ENCODE measurements at places on chromosomes 7 and 10. TPM values are rescaled to one million over a fixed set of nuclear protein-coding genes. Genes with fewer than 3 reads are reported as not detected.

GRCh38 chr10:47056247-47056510, 145.0 kb downstream of the PTPN20 start:
- H3K27me3 ChIP-seq: peaks cover 11% of the 10 kb centered on the region
- H3K27ac ChIP-seq: no peak overlapping the region
- no peak overlapping the region for H3K4me3 ChIP-seq
- DNase-seq: no peak

- no peak overlapping the region for H3K4me3 ChIP-seq
- H3K36me3 ChIP-seq: no peaks in the 10 kb centered on the region
- no peaks in the 10 kb centered on the region for H3K27me3 ChIP-seq
- H3K27ac ChIP-seq: no peak overlapping the region
- no peak for DNase-seq
Observed at GRCh38 chr7:21526448-21526847, 16.4 kb upstream of the DNAH11 start.

- no peaks in the 10 kb centered on the region for H3K36me3 ChIP-seq
- H3K4me1 ChIP-seq: peaks cover 4% of the 10 kb centered on the region
- no peak overlapping the region for H3K4me3 ChIP-seq
- peak; percentile 28 for DNase-seq
- H3K27ac ChIP-seq: no peak overlapping the region
Observed at GRCh38 chr10:72044417-72045041, 43.8 kb downstream of the SPOCK2 start.

Gene GHRHR
- total RNA-seq: not detected

GRCh38 chr7:18354108-18355085, 141.2 kb upstream of the HDAC9 start:
- no peak overlapping the region for H3K27ac ChIP-seq
- H3K36me3 ChIP-seq: no peaks in the 10 kb centered on the region
- no peaks in the 10 kb centered on the region for H3K27me3 ChIP-seq
- H3K4me1 ChIP-seq: peaks cover 9% of the 10 kb centered on the region

- H3K27me3 ChIP-seq: no peaks in the 10 kb centered on the region
- no peaks in the 10 kb centered on the region for H3K4me1 ChIP-seq
- no peaks in the 10 kb centered on the region for H3K36me3 ChIP-seq
Observed at GRCh38 chr10:61852261-61852660, 49.2 kb upstream of the ARID5B start.

Gene DPYSL4
- 7.2 TPM for total RNA-seq

Gene SPDYE9
- total RNA-seq: not detected

Gene AKR1C8
- total RNA-seq: not detected

- DNase-seq: no peak
- no peaks in the 10 kb centered on the region for H3K27me3 ChIP-seq
- no peaks in the 10 kb centered on the region for H3K4me1 ChIP-seq
- no peak overlapping the region for H3K4me3 ChIP-seq
Observed at GRCh38 chr7:139714163-139714901, 63.5 kb downstream of the HIPK2 start.

Gene NME8
- total RNA-seq: not detected

DNA sequence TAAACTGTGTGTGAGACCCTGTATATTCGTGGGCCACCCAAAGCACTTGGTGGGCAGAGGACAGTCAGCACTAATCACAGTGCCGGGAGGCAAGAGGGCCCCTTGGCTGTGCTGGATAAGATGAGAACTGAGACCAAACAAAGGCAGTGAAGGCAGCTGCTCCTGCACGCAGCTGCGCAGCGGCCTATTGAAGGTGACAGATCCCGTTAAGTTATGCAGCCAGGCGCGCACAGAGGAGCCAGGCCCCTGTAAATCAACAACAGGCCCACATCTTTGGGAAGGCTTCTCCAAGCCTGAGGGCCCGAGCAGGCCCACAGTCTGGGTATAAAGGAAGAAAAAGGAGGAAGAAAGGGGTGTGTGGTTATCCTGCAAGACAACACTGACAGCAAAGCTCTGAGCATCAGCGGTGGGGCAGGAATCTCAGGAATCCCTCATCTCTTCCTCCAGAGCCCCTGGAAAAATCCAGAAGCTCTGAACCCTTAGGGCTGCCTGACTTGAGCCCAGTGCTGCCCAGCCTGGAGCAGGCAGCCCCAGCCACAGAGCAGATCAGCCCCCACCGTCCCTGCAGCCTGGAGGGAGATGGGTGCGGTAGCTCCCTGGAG, 154.2 kb downstream of the ARHGAP12 start:
- H3K27me3 ChIP-seq: no peaks in the 10 kb centered on the region
- H3K4me1 ChIP-seq: peaks cover 11% of the 10 kb centered on the region
- H3K36me3 ChIP-seq: no peaks in the 10 kb centered on the region
- H3K4me3 ChIP-seq: no peak overlapping the region
- DNase-seq: peak; percentile 35

- H3K27me3 ChIP-seq: no peaks in the 10 kb centered on the region
- no peak for DNase-seq
- H3K4me3 ChIP-seq: no peak overlapping the region
- H3K27ac ChIP-seq: no peak overlapping the region
- no peaks in the 10 kb centered on the region for H3K4me1 ChIP-seq
Observed at GRCh38 chr10:3516234-3516922, 268.6 kb downstream of the KLF6 start.

GRCh38 chr7:152054367-152055230, 29.1 kb downstream of the GALNT11 start:
- H3K4me1 ChIP-seq: peaks cover 7% of the 10 kb centered on the region
- H3K27ac ChIP-seq: no peak overlapping the region
- no peaks in the 10 kb centered on the region for H3K27me3 ChIP-seq
- H3K4me3 ChIP-seq: no peak overlapping the region
- DNase-seq: peak; percentile 80

Gene NCAPG2
- 31.7 TPM for total RNA-seq

Gene HOXA1
- total RNA-seq: 0.83 TPM

GRCh38 chr10:5550621-5551530, 26.1 kb downstream of the CALML3 start:
- no peak overlapping the region for H3K27ac ChIP-seq
- H3K4me3 ChIP-seq: no peak overlapping the region
- peak; percentile 53 for DNase-seq
- no peaks in the 10 kb centered on the region for H3K27me3 ChIP-seq

DNA sequence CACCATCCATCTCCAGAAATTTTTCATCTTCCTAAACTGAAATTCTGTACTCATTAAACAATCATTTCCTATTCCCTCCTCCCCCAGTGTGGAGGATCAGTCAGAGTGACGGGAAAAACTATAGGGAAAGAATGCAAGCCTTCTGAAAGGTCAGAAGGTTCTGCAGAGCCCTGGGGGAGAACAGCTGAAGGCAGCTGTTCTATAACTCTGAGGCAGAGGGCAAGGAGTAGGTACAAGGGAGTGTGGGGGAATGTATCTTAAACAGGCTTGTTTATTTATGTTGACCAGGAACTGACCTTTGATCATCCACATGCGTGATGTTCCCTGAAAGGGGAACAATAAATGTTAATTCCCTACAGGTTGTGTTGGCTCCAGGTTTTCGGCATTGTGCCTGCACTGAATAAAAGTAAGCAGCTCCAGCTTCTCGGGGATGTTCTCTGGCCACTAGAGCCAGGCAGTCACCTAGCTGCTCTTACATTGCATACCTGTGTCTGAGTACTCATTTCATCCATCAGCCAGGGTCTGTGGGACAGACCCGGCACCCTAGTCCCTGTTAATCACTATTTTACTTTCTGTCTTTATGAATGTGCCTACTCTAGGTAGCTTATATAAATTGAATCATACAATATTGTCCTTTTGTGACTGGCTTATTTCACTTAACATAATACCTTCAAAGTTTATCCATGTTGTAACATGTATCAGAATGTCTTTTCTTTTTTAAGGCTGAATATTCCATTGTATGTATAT, 5.8 kb downstream of the IFIT1 start:
- no peak overlapping the region for H3K4me3 ChIP-seq
- H3K27ac ChIP-seq: peak overlapping the region; percentile 86
- DNase-seq: peak; percentile 60
- peaks cover 1% of the 10 kb centered on the region for H3K4me1 ChIP-seq
- H3K36me3 ChIP-seq: peaks cover 4% of the 10 kb centered on the region
- H3K27me3 ChIP-seq: no peaks in the 10 kb centered on the region

DNA sequence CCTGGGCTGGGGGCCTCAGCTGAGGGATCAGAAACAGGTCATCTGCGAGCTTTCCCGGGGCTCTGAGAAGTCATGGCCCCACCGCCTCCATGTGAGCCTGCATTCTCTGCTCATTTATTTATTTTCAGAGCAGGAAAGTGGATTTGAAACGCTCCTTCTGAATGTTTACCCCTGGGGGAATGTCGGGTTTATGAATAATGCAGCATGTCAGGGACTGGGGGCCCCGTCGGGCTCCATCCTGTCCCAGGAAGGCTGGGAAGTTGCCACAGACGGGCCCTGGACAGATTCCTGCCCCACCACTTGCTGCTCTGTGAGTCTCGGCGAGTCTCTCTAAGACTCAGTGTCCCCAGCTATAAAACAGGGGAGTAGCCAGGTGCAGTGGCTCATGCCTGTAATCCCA, 11.9 kb upstream of the GTF2IRD1 start:
- H3K4me3 ChIP-seq: no peak overlapping the region
- DNase-seq: peak; percentile 15
- no peaks in the 10 kb centered on the region for H3K27me3 ChIP-seq
- peak overlapping the region; percentile 72 for H3K27ac ChIP-seq

DNA sequence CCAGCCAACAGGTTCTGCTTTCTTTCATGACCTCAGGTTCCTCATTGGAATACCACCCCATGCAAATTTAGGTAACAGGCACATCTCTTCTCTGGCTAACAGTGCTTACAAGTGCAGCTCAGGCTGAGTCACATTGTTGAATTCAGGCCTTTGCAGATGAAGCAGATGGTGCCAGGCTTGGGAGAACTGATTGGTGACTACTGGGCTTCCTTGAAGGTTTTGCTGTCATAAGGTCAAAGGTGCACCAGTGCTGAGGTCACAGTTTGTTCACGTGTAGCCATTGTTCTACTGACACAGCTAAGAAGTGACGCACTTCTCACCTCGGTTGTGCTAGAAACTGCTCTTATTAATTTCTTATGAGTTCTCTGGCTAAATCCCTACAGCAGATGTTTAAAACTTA, 128.6 kb upstream of the BMPER start:
- no peak overlapping the region for H3K27ac ChIP-seq
- peaks cover 11% of the 10 kb centered on the region for H3K27me3 ChIP-seq
- H3K4me3 ChIP-seq: no peak overlapping the region
- H3K36me3 ChIP-seq: no peaks in the 10 kb centered on the region
- no peaks in the 10 kb centered on the region for H3K4me1 ChIP-seq
- peak; percentile 71 for DNase-seq

DNA sequence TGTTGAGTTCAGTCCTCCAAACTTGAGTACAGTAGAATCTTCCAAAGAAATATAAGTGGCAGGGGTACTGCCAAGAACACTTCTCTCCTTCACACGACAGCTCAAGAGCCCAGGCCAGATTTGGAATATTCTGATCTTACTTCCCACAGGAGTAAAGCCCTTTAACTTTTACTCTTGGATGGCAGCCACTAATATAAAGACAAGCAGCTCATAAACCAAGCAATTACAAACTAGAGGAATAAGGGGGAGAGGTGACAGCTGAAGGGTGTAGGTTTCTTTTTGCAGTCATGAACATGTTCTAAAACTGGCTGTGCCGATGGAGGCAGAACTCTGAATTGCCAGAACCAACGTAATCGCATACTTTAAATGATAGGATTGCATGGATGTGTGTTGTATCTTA, 74.8 kb downstream of the SVIL start:
- H3K36me3 ChIP-seq: peaks cover 8% of the 10 kb centered on the region
- peaks cover 10% of the 10 kb centered on the region for H3K4me1 ChIP-seq
- no peak overlapping the region for H3K27ac ChIP-seq
- no peak for DNase-seq

DNA sequence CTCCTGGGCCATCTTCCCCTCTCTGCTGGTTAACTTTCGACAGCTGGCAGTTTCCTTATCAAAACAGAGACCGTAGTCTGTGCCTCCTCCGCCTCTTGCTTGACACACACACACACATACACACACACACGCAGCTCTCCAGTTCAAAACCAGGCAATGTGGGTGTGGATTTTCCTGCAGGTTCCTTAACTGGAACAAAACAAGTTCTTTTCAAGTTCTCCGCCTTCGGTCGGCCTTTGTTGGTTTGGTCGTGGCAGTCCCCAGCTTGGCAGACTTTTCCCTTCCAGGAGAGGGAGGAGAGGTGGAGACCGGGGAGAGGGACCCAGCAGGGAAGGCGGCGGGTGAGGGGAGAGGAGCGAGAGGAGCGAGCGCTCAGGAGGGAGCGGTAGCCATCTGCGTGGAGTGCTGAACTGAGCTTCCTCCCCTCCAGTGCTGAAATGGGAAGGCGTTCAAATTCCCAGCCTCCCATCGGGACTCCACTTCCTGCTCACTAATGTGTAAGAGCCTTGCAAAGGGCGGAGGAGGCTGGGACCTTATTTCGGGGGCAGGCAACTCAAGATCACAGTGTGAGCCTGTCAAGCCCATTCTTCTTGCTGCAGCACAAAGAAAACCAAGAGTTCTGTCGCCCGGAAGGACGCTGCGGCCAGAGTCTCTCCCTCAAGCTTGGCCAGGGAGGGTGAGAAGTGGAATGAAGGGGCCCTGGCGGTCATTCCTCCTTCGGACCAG, 120.6 kb downstream of the PRPF18 start:
- H3K36me3 ChIP-seq: no peaks in the 10 kb centered on the region
- DNase-seq: peak; percentile 95
- peak overlapping the region; percentile 57 for H3K4me3 ChIP-seq
- peaks cover 22% of the 10 kb centered on the region for H3K4me1 ChIP-seq
- no peaks in the 10 kb centered on the region for H3K27me3 ChIP-seq
- peak overlapping the region; percentile 85 for H3K27ac ChIP-seq

DNA sequence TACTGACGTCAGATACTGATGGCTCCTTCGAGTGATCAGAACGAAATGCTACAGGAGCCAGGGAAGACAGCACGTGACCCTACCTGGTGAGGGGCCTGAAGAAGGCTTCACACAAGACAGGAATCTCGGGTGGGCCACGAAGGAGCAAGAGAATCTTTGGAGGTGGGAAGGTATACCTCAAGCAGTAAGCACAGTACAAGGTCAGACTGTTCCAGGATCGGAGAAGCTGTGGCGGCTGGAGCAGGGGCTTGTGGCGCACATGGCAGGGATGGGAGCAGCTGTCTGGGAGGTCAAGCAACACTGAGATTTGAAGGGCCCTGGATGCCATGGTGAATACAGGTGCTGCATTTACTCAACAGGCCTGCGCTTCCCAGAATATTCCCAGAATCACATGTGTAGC, 45.4 kb downstream of the C10orf143 start:
- H3K27me3 ChIP-seq: no peaks in the 10 kb centered on the region
- no peaks in the 10 kb centered on the region for H3K4me1 ChIP-seq
- no peak overlapping the region for H3K4me3 ChIP-seq

Gene NUB1
- 31.9 TPM for total RNA-seq

Gene HUS1
- 18.3 TPM for total RNA-seq

DNA sequence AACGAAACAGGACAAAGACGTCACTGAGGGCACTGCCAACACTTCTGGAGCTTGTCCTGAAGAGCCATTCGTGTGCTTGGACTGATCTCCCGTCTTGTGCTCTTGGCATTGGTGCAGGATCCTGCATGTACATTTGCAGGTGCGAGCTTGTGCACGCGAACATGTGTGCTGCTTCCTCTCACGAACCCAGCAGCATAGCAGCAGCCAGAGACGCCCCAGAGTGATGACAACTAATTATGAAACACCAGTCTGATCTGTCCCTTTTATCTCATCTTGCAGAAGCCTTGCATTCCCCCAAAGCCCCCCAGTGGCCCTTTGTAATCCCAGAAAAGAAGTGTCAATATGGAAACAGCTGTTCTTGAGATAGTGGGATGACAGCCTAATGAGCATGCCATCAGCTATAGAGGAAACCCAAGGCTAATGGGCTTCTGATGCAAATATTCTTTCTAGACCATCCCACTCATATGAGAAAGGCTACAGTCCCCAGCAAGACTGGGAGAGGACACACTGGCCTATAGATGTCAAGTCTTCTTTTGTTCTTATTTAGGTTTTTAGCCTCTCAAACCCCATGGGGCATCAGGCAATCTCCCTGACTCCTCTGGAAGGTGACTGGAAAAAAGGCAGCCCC, 310.6 kb downstream of the FRMD4A start:
- H3K4me1 ChIP-seq: peaks cover 5% of the 10 kb centered on the region
- DNase-seq: no peak
- H3K4me3 ChIP-seq: no peak overlapping the region
- no peaks in the 10 kb centered on the region for H3K36me3 ChIP-seq
- H3K27ac ChIP-seq: no peak overlapping the region

Gene OIT3
- total RNA-seq: not detected
